Activated CD8-positive, alpha-beta memory T cell treated with anti-CD3 and anti-CD28 coated beads for 1 hour (primary cell): ENCODE measurements at places on chromosomes 7 and 10.
A peak's percentile ranks its signal among the peaks of the same experiment; 100 is the strongest.

DNA sequence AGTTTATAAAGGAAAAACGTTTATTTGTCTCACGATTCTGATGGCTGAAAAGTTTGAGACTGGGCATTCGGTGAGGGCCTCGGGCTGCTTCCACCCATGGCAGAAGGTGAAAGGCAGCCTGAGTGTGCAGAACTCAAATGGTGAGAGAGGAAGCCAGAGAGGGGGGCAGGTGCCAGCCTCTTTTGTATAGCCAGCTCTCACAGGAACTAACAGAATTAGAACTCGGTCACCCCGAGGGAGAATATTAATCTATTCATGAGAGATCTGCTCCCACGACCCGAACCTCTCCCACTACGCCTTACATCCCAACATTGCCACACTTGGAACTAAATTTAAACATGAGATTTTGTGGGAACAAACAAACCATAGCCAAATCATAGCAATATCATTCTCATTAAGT is 112.6 kb downstream of the ZPBP start:
- no peak for DNase-seq

- DNase-seq = no peak
These were observed 98.0 kb downstream of the NPSR1 start for GRCh38 chr7:34756025-34756437.

DNA sequence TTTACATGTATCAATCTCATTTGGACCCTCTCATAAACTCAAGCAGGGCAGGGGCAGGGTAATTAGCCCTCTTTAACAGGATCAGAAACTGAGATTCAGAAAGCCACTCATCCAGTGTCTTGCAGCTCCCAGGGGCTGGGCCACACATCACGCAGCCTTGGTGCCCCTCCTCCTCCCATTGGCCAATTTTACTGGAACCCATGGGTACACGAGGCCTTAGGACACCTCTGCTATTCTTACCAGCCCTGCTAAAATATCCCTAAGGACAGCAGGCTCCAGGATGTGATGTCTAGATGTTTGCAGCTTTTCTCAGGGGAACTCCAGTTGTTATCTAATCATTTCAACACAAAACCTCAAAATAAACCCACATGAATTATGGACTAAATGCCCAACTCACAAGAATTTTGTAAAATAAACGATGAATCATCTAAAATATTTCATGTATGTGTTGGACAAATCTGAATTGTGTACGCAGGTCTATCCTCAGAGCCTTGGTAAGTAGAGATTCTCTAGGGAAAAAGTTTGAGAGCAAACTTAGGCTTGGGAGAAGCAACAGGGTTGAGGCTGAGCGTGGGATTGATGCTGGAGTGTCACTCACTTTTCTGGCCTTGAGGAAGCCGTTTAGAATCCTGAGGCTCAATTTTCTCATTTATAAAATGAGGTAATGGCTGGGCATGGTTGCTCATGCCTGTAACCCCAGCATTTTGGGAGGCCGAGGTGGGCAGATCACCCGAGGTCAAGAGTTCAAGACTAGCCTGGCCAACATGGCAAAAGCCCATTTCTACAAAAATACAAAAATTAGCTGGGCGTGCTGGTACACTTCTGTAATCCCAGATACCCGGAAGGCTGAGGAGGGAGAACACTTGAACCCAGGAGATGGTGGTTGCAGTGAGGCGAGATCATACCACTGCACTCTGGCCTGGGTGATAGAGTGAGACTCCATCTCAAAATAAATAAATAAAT is 69.7 kb upstream of the TNS3 start:
- DNase-seq = no peak

DNA sequence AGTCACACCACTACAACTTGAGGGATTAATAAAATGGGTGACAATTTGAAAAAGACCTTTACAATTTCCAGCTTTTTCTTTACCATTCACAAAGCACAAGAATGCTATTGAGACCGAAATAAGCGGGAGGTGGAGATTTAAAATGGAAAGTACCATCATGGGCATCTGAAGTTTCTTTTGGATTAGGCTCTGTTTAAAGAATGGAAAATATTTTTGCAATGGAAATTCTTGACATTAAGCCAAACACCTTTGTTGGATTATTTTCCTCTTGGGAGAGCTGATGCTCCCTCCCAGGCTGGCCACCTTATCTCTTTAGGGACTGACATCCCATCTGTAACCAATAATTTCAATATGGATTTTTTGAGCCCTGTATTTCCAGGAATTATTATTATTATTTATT is 62.5 kb downstream of the BPGM start:
- no peak for DNase-seq

- no peak for DNase-seq
These were observed 211.5 kb upstream of the PRSS1 start for GRCh38 chr7:142537760-142538159.

DNA sequence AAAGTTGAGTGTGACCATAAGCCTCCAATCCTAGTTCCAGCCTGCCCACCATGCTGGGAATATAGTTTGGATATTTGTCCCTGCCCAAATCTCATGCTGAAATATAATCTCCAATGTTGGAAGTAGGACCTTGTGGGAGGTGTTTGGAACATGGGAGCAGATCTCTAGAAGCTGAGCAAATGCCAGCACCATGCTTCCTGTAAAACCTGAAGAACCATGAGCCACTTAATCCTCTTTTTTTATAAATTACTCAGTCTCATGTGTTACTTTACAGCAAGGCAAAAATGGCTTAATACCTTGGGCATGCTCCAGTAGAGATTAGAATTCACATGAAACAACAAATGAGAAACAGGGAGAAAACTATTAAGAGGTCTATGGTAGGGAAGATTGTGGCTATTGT is 27.2 kb downstream of the STEAP1 start:
- DNase-seq = no peak

DNA sequence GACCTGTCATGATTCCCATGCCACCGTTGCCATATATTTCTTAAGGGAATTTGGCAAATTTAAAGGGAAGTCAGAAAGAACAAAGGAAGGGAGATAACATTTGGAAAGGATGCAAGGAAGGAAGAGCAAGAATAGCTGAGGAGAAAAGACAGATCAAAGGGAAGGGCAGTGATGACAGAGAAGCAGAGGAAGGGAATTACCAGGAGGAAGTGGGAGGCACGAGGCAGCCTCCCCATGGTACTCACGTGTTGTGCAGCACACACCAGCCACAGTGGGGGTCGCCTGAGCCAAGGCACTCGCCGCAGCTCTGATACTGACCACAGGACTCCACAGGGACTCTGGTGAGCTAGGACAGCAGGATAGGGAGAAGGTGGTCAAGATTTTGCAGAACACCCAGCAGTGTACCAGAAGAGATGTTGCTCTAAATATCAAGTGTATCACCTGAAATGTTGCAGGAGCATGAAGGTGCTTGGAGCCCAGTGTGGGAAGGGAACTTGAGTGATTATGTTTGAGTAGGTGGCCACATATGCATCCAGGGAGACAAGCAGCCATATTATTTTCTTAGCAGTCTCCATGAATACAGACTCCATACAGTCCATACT is 335.3 kb downstream of the PLXNA4 start:
- DNase-seq = no peak

DNA sequence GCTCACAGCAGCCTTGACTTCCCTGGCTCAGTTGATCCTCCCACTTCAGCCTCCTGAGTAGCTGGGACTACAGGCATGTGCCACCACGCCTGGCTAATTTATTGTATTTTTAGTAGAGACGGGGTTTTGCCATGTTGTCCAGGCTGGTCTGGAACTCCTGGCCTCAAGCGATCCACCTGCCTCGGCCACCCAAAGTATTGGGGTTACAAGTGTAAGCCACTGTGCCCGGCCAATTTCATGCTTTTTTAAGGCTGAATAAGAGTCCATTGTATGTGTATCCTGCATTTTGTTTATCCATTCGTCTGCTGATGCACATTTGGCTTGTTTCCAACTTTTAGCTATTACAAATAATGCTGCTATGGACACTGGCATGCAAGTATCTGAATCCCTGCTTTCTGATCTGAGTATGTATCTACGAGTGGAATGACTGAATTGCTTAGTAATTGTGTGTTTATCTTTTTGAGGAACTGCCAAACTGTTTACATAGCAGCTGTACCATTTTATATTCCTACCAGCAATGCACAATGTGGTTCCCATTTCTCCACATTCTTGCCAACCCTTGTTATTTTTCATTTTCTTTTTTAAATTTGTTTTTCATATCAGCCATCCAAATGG is 37.3 kb upstream of the TPST1 start:
- DNase-seq = no peak

GRCh38 chr7:129370812-129371211 is 63.4 kb upstream of the STRIP2 start:
- no peak for DNase-seq

DNA sequence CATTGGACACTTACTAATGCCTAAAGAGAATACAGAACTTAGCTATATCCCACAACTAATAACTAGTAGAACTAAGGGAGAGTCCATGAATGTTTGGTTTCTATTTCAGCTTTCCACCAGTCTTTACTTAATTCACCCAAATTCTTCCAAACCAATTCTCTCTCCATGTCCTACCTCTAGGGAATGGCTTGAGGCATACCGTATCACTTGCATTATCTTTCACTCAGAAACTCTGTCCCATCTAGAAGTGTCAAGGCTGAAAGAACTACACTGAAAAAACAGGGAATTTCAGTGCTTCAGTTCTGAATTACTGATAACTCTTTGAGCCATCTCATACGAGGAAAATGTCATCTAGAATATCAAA is 758 bp downstream of the TMEM168 start:
- no peak for DNase-seq

DNA sequence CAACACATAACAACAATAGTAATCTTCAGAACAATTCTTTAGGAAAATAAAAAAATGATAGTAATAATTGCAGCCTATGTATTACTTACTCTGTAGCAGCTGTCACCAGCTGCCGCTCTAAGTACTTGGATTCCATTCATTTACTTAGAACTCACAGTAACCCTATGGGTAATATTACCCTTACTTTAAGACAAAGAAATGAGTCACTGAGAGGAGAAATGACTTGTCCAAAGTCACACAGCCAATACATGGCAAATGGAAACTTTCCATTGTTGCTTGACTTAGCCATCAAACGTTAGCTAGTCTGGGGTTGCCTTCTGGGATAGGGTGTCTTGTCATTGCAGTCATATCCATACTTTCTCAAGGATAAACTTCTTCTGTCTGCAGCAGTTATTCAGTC is 3.6 kb downstream of the CCNY start:
- no peak for DNase-seq

GRCh38 chr7:17625043-17625442 is 315.3 kb downstream of the SNX13 start:
- DNase-seq = no peak

- DNase-seq = peak; percentile 96
These were observed at the start of gene CCDC186 for GRCh38 chr10:114173921-114174694. TSS of gene CCDC186 (minus strand) at chr10:114174203. CDS start at chr10:114163268, 10,935 bp downstream.

DNA sequence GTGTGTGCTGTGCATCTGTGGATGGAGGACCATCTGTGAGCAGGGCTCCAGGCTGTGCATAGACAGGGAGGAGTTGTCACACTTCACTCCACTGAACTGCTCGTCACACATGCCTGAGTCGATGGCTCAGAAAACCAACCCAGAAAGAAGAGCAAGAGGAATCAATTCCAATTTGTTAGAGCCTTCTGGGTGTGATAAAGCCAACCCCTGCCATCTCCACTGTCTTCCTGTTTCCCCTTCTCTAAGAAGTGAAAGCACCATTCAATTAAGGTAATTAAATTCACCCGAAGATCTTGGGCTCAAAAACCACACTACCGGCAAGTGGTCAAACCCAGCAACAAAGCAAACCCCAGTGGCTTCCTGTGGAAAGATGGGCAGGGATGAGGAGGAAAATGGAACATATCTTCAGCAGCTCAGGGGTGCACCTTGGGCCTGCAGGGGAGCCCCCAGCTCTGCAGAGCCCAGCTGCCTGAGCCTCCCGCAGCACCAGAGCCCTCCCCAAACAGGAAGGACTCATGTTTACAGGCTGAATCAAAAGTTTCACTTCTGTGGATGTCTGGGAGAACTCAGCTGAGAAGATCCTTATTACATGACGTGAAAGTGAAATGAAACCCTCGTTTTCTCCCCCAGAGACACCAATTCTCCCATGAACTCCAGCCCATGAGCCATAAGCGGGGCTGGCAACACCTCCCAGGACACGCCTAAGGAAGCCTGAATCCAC is 10.9 kb downstream of the C10orf71 start:
- DNase-seq = no peak

DNA sequence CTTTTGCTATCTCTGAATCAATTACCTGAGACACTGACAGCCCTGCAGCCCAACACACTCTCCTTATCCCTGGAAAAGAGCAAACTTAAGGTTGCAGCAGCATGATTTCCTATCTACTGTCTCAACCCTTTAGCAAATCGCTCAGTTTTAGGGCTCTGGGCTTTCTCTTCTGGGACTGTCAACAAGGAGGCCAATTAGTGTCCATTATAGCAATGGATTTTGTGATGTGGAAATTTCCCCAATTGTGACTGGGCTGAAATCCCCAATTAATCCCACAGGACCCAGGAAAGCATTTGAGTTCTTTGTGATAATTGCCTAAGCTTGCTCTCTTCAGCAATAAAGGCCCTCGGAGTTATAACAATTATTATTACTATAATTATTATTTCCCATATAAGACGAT is 197.0 kb downstream of the ZNF438 start:
- no peak for DNase-seq

DNA sequence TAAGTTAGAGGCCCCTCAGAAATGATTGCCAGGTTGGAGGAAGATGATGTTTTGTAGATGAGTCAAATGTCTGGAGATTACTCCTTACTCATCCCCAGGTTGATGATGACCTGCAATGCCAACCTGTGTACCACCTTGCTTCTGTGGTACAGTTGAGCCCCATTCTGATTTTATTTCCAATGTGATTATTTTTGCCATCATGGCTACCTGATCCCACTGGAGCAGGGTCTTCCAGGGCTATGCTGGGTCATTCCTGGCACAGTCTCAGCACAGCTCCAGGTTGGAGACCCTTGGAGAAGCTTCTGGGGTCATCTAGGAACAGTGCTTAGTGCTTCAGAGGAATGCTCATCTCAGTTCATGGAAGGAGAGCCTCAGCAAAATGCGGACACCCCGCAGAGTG is 34.3 kb downstream of the LRRC18 start:
- DNase-seq = no peak

- no peak for DNase-seq
These were observed 671 bp upstream of the CLEC2L start for GRCh38 chr7:139522830-139523198.

- no peak for DNase-seq
These were observed 15.6 kb upstream of the CRHR2 start for GRCh38 chr7:30697719-30698460.

- no peak for DNase-seq
These were observed 192.0 kb downstream of the ADK start for GRCh38 chr10:74342991-74343390.

DNA sequence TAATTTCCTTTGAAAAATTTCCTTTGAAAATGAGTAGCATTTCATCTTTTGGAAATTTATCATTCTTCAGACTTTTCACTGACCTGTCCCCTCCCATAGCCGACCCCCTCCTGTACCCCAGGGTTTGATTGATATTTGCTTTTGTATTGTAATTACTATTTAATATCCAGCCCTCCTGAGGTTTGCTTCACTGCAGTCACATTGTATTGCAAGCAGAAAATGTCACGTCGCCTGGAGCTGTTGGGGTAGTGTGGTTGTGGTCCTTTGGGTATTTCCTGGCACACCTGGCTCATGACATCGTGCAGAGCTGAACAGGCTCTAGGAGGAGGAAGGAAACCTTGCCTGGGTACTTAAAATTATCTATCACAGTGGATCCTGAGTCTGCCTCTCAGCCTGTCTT is 116.1 kb downstream of the INSYN2A start:
- no peak for DNase-seq

GRCh38 chr10:28396331-28396730 is 93.5 kb upstream of the MPP7 start:
- DNase-seq = no peak

GRCh38 chr7:127745445-127745844 is 93.5 kb downstream of the SND1 start:
- DNase-seq = no peak
